ENCODE measurements at places on chromosomes 6 and 20.

DNA sequence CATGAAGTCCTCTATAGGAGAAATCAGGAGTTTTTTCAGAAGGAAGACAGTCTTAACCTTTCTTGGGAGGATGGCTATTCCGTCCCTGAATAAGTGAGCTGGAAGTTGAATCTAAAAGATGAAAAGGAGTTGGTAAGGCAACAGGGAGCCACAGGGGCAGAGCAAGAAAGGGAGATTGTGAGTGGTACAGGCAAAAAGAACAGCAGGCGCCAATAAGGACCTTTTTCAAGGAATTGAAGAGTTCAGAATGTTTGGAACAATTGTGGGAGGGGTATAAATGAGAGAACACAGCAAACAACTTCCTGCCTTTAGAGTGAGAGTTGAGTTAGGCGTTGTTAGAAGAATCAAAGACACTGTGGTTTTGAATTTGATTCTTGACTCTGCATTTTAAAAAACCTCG is 1003.7 kb downstream of the EPHA7 start:
- DNase-seq: no peak

DNA sequence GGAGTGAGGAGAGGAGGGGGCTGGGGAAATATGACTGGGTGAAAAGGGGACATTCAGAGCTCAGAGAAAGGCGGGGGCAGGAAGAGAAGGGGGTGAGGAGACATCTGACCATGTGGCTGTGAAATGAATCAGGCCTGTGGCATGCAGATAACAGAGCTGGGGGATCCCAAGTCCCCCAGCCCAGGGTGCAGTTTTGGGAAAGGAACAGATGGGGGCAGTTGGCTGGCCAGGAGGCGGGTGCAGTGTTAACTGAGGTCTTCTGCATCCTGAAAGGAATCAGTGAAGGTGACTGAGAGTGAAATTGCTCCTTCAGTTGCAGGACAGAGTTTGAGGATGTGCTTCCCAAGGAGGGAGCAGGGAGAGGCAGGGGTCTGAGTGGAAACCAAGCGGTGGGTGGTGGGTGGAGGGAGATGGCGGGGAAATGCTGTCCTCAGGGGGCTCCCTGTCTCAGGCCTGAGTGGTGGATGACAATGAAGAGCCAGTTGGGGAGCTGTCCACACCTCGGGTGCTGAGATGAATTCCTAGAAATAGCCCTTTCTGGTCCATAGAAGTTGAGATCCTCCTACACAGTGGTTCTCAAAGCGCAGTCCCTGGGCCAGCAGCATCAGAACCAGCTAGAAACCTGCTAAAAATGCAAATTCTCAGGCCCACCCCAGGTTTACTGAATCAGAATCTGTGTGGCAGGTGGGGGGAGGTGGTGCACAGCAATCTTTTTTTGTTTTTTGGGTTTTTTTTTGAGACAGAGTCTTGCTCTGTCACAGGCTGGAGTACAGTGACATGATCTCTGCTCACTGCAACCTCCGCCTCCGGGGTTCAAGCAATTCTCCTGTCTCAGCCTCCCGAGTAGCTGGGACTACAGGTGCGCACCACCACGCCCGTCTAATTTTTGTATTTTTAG is 26.0 kb upstream of the CCDC167 start:
- DNase-seq: no peak

GRCh38 chr20:41185013-41185757 is 47.8 kb downstream of the PLCG1 start:
- no peak for DNase-seq

GRCh38 chr6:93243231-93243778 is 176.1 kb downstream of the EPHA7 start:
- no peak for DNase-seq

GRCh38 chr20:19223640-19224039 is 11.2 kb downstream of the SLC24A3 start:
- DNase-seq: no peak
